ENCODE measurements at places on chromosomes 5 and 9. TPM values are rescaled to one million over a fixed set of nuclear protein-coding genes. Genes with fewer than 3 reads are reported as not detected.

The TMOD1 gene
- 60.3 TPM for total RNA-seq

The STPG3 gene
- total RNA-seq = not detected

The ZDHHC11 gene
- 0.37 TPM for total RNA-seq

The SV2C gene
- not detected for total RNA-seq

The IFNB1 gene
- total RNA-seq = not detected

The PRR16 gene
- total RNA-seq = 9.2 TPM

Data from myocyte (in vitro differentiated cells).